ENCODE measurements at places on chromosomes 1 and 21.

- DNase-seq, result no peak
Measured at GRCh38 chr1:18776777-18777176, 82.7 kb downstream of the TAS1R2 start.

DNA sequence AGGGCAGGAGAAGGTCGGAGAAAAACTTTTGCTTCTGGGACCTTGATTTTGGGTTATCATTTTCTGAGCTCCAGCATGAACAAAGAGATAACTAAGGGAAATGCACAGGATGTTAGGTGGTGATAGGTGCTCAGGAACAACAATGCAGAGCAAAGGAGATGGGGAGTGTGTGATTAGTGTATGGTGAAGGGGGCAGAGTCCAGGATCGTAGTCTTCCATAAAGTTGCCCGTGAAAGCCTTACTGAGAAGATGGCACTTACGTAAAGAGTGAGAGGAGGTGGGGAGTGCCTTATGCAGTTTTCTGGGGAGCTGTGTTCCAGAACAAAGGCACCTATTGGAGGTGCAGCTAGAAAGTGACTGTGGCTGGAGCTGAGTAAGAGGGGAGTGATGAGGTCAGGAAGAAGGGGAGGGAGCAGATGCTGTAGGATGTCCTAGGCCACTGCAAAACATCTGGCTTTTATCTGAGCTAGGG lies 11.6 kb downstream of the KCNK1 start:
- no peak for DNase-seq

DNA sequence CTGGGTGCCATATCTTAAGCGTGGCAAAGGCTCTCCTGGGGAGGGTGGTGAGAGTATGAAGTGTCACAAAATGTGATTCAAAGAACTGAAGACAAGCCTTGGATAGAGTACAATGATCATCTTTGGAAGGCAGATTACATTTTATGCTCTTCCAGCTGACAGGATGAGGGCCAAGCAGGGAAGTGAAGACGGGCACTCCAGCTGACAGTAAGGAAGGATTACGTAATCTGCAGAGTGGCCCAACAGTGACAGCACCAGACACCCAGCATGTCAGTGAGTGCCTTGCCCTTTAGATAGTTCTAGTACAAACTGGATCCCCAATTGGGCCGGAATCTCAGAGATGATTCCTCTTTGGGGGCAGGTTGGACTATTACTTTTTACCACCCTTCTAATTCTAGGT lies 52.7 kb downstream of the UBE2T start:
- no peak for DNase-seq

DNA sequence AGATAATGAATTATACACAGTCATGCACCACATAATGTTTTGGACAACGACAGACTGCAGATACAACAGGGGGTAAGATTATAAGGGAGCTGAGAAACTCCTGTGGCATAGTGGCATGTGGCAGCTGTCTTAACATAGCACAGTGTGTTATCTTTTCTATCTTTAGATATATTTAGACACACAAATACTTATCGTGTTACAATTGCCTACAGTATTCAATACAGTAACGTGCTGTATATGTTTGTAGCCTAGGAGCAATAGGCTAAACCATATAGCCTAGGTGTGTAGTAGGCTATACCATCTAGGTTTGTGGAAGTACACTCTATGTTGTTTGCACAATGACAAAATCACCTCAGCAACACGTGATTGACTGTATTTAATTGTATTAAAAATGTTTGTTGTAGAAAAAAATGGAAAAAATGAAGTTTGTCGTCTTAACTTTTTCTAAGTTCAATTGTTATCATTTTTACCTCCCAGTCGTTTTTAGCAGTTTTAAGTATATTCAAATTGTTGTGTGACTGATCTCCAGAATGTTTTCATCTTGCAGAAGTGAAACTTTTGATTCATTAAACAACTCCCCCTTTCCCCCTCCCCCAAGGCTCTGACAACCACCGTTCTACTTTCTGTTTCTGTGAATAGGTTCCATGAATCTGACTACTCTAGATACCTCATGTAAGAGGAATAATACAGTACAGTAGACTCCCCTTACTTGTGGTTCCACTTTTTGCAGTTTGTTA lies 351.0 kb upstream of the B3GALT2 start:
- no peak for DNase-seq

DNA sequence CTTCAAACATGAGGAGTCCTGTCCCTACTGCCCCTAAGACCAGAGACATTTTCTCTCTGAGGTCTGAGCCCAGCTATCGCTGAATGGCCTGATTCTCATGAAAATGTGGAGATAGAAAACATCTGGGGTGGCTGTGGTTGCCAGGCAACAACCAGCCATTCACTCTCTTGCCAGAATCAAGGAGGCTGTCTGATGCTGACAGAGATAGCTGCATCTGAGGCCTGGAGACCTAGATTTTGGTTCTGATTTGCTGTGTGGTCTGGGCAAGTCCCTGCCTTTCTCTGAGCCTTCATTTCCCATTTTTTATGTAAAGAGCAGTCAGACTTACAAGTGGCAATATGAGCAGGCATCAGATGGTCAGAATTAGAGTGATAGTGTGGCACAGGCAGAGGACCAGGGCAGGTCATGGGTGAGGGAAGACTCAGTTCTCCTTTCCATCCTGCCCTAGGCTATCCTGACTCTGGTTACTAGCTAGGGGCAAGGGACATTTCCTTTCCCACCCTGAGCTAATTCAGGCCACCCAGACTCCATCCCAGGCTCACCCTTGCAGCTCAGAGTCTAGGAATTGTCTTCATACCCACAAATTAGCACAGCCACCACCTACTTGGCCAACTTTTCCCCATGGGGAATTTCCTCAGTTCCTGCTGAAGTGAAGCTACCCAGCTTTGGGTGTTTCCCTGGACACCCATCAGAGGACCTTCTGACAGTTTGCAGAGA lies 20.0 kb upstream of the RNF19B start:
- DNase-seq, result no peak

DNA sequence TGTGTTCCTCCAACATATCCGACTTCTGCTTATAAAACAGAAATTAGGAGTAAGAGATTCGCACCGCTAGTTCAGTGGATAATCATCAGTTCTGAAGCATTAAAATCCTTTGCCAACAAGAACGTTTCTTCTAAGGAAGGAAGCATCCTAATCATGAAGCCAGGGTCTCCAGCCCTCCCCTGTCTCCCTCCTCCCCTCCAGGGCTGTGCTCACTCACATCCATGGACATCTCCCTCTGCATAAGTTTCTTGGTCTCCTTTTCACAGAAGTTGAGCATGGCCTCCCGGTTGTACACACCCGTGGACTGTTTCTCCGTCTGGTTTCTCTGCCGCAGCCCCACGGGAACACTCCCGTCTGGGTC lies 505 bp downstream of the LMOD1 start:
- no peak for DNase-seq

DNA sequence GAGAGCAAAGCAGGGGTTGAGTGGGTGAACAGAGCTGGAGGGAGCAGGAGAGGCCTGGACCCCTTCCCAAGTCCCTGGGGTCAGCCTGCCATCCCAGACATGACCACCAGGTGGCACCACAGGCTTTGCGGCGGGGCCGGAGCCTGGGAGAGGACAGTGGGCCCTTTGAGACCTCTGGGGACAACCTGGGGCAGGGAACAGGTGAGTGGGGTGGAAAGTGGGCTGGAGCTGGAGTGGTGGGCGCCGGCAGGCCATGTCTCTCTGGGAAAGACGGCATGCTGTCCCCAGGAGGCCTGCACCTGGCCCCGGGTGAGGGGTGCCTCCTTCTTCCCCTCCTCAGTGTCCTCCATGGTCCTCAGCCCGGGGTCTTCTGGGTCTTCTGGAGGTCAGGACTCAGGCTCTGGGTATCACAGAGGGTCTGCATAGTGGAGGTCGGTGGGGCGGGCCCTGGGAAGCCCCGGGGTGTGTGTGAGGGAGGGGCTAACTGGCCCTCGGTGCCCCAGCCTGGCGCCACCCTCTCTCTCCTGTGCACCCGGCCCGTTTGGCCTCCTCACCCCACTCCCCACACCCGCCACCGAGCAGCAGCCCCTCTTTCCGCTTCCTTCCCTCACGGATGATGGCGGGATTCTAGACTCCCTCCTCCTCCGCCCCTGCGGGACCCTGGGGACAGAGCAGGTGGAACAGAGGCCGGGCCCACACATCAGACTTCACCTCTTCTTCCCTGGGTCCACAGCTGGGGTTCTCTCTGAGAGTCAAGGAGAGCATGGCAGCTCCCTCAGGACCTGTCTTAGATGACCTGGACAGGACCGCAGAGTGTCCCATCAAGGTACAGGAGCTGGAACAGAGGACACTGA lies 28.5 kb upstream of the PKP1 start:
- peak; percentile 18 for DNase-seq

GRCh38 chr1:61779231-61779630 lies 37.0 kb downstream of the PATJ start:
- DNase-seq, result no peak

DNA sequence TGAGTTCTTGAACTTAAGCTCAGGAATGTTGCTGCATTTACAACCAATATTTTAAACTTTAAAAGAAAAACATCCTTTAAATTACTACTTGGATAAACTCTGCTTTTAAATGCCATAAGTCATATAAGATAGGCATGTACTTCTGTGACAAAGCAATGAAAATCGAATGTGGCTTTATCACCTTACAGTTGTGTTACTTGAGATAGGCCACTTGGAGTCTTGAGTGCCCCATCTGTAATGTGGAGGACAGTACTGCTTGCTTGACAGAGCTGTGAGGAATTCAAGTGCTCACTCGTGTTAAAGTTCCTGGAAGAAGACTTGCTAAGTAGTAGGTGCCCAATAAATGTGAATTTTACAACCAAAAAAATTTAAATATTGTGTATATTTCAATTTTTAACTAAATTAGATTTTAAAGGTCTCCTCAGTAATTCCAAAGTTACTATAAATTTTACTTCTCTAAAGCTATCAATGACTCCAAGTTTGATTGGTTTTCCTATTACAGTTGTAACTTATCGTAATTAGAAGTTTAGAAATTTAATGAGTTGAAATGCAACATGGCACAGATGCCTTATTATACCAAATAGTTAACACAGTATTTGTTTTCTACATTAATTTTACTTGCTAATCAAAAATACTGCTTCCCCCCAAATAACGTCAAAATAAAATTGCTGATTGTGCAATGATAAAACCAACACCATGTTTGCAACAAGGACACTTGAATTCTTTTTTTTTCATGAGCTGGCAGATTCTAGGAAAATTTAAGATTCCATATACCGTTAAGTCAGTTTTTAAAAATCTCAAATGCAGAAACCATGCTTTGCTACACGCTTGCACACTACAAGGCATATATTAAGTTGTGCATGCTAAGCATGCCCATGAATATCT lies 21.8 kb downstream of the PSMB2 start:
- DNase-seq, result no peak

- DNase-seq, result no peak
Measured at GRCh38 chr1:39395357-39395831, 96.0 kb upstream of the BMP8A start.
